Uterus (tissue), 4 donors: ENCODE measurements at places on chromosomes 11 and 22.

DNA sequence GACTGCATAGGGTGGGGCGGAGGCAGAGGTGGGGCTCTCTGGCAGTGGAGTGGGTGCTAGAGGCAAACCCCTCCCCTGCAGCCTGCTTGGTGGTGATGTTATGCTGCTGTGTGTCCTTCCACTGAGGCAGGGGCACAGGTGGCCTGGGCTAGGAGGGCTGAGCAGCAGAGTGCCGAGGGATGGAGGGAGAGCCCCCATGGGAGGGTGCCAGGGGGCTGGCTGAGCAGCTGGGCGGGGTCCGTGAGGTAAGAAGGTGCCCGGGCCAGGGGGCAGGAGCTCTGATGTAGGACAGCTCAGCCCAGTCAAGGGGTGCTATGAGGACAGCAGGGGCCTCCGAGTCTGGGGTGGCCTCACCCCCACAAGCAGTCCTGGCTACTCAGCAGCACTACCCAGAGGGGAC is 4.2 kb downstream of the CLDN5 start:
- no peaks in the 10 kb centered on the region for H3K36me3 ChIP-seq
- H3K27ac ChIP-seq = no peak overlapping the region
- peaks cover 9% of the 10 kb centered on the region for H3K4me1 ChIP-seq
- DNase-seq = no peak
- H3K4me3 ChIP-seq = no peak overlapping the region

DNA sequence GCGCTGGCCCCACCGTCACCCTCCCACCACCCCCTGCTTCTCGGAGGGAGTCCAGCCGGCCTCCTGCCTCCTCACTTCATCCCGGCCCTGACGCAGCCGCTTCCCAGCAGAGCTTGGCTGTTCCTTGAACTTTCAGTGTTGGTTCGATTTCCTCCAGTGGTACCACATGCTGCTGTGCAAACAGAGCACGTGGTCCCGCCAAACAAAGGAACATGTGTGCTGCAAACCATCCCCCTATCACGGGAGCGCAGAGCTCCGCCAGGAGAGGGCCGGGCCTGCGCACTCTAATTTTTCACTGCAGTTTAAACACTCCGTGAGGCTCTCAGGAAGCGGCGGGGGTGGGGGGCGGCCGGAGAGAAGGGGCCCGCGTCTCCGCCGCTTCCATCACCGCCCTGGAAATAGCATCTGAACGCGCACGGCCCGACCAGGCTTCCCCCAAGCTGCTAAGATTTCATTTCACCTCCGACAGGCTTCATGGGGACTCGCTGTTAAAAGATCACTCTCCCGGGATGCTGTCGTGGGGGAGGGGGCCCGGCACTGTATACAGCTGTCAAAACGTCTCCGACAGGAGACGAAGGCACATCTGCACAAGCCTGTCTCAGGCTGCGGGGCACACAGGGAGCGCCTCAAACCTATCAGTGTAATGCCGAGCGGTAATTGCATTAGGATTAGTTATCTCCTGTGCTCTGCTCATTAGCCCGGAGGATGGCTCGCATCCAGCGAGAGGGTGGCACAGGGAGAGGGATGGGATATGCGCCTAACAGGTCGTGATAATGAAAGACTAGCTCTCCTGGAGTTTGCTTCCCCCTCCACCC is 269.9 kb upstream of the SORL1-AS1 start:
- DNase-seq = peak; percentile 74
- no peaks in the 10 kb centered on the region for H3K4me1 ChIP-seq
- peak overlapping the region; percentile 78 for H3K27ac ChIP-seq
- no peaks in the 10 kb centered on the region for H3K27me3 ChIP-seq
- peak overlapping the region; percentile 44 for H3K4me3 ChIP-seq

- no peaks in the 10 kb centered on the region for H3K4me1 ChIP-seq
- H3K36me3 ChIP-seq = no peaks in the 10 kb centered on the region
- H3K27me3 ChIP-seq = no peaks in the 10 kb centered on the region
Observed at GRCh38 chr22:27445881-27446280, 355.7 kb downstream of the MN1 start.

DNA sequence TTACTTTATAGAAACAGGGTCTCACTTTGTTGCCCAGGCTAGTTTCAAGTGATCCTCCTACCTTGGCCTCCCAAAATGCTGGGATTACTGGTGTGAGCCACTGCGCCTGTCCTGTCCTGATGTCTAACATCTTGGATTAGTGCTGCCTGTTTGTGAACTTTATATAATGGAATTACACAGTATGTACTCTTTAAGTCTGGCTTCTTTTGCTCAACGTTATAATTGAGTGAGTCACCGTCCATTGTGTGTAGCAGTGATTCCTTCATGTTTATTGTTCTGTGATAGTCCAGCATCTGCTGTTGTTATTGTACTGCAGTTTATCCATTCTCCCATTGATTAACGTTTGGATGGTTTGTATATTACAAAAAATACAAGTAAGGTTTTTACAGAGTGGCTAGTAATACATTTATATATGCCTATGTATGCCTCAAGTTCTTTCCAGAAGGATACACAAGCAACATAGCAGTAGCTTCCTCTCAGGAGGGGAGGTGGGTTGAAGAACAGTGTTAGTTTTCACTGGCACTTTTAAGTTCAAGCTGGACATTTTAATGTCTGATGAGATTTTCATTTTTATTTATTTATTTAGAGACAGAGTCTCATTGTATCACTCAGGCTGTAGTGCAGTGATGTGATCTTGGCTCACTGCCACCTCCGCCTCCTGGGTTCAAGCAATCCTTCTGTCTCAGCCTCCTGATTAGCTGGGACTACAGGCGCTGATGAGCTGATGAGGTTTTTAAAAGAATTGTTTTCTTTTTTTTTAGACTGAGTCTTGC is 25.2 kb upstream of the MICALL1 start:
- no peaks in the 10 kb centered on the region for H3K27me3 ChIP-seq
- H3K4me3 ChIP-seq = no peak overlapping the region
- H3K27ac ChIP-seq = peak overlapping the region; percentile 60
- no peaks in the 10 kb centered on the region for H3K36me3 ChIP-seq

GRCh38 chr11:22458161-22458560 is 120.0 kb downstream of the SLC17A6 start:
- no peak for DNase-seq
- no peaks in the 10 kb centered on the region for H3K27me3 ChIP-seq
- H3K27ac ChIP-seq = no peak overlapping the region
- H3K4me1 ChIP-seq = no peaks in the 10 kb centered on the region
- no peaks in the 10 kb centered on the region for H3K36me3 ChIP-seq

DNA sequence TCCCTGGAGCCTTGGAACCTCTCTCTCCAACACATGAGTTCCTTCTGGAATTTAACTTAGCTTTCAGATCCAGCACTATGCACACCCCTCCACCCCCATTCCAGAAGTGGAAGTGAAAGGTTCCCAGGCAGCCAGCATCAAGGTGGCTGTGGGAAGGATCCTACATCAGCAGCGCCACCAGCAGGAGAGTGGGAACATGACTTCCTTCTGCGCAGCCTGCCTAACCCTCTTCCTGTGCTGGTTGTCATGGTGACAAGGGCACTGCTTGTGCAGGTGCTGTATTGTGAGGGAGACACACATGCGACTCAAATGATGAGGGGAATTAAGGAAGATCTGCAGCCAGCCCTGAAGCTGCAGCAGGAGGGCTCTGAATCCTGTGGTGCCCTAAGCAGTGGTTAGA is 904.5 kb upstream of the API5 start:
- H3K4me1 ChIP-seq = no peaks in the 10 kb centered on the region
- no peak for DNase-seq
- no peaks in the 10 kb centered on the region for H3K27me3 ChIP-seq
- no peaks in the 10 kb centered on the region for H3K36me3 ChIP-seq
- H3K27ac ChIP-seq = no peak overlapping the region

DNA sequence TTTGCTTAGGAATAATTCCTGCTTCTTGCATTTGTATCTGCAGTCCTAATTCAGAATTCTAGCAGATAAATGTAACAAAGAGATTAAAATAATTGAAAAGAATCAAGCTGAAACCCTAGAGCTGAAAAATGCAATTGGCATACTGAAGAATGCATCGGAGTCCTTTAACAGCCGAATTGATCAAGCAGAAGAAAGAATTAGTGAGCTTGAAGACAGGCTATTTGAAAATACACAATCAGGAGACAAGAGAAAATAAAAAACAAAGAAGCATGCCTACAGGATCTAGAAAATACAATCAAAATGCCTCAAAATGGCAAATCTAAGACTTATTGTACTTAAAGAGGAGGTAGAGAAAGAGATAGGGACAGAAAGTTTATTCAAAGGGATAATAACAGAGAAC is 8.2 kb downstream of the TREH start:
- no peak overlapping the region for H3K27ac ChIP-seq
- DNase-seq = no peak
- no peaks in the 10 kb centered on the region for H3K27me3 ChIP-seq
- H3K4me1 ChIP-seq = no peaks in the 10 kb centered on the region
- H3K4me3 ChIP-seq = no peak overlapping the region

- no peaks in the 10 kb centered on the region for H3K27me3 ChIP-seq
- DNase-seq = no peak
- H3K27ac ChIP-seq = no peak overlapping the region
- H3K4me1 ChIP-seq = no peaks in the 10 kb centered on the region
Observed at GRCh38 chr11:23554002-23554401, 693.7 kb upstream of the CCDC179 start.

DNA sequence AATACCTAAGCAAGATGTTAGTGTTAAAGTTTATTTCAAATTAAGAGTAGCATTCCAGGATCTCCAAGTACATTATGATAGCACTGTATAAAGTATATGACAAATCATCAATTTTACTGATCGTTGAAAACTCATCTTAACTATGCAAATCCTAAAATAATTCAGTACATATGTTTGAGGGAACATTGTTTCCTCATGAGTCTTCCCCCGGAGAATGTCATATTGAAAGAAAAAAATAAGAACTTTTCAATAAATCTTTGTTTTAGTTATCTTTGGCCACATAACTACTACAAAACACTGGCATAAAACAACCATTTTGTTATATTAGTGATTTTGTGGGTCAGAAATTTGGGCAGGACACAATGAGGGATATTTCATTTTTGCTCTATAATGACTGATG is 135.4 kb downstream of the METTL15 start:
- H3K4me1 ChIP-seq = no peaks in the 10 kb centered on the region
- DNase-seq = no peak
- no peaks in the 10 kb centered on the region for H3K27me3 ChIP-seq
- no peaks in the 10 kb centered on the region for H3K36me3 ChIP-seq
- H3K27ac ChIP-seq = no peak overlapping the region
- no peak overlapping the region for H3K4me3 ChIP-seq
